ENCODE measurements at places on chromosomes 1 and 21.

GRCh38 chr21:32682696-32683474 lies 44.9 kb downstream of the SYNJ1 start:
- no peak for DNase-seq
- no peaks in the 10 kb centered on the region for H3K27me3 ChIP-seq
- H3K4me1 ChIP-seq, result no peaks in the 10 kb centered on the region
- H3K36me3 ChIP-seq, result peaks cover 26% of the 10 kb centered on the region
- peak overlapping the region; percentile 17 for H3K27ac ChIP-seq
- no peak overlapping the region for H3K4me3 ChIP-seq

DNA sequence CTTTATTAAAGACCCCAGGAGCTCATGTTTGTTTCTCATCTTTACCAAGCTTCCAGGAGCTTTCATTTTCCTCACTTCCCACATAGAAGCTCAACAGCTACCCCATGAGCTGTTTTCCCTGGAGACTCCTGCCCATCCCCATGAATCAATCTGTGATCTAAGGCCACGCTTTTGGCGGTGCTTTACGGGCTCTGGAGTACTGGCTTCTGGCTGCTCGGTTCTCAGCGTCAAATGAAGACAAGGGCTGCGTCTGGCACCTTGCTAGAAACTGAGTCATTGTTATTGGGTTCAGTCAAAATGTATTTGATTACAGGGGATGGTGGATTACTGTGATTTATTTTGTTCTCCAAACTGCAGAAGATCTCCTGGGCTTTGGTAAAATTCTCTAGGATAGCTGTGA lies 39.9 kb downstream of the ACP6 start:
- H3K4me3 ChIP-seq, result no peak overlapping the region
- no peaks in the 10 kb centered on the region for H3K27me3 ChIP-seq
- peaks cover 22% of the 10 kb centered on the region for H3K4me1 ChIP-seq
- DNase-seq, result no peak

DNA sequence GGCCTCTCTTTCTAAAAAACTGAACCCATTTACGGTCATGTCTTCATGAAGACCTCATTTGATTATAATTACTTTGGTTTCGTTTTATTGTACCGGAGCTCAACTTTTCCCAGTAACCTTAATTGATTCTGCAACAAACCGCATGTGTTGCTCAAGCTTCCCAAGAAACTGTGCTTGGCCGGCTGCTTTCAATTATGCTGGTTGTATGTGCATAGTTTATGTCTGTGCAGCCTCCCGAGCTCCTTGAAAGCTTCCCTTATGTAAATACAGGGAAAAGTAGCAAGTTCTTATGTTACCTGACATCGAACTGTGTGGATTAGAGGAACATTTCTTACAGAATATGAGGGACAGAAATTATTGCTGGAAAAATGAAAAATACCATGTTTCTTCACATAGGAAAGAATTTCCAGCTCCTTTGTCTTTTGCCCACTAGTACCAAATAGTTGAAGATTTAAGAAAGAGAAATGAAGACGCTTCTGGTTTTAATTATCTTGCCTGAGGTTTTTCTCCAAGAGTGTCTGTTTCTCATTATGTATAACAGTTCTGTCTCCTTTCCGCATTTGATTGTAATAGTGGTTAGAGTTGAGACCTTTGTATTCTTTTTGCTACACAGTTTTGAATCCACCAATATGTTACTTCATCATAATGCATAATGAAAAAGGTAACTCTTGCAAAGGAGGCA lies 2.1 kb downstream of the VCAM1 start:
- no peak overlapping the region for H3K27ac ChIP-seq
- H3K4me1 ChIP-seq, result peaks cover 9% of the 10 kb centered on the region
- H3K36me3 ChIP-seq, result peaks cover 1% of the 10 kb centered on the region
- peaks cover 9% of the 10 kb centered on the region for H3K27me3 ChIP-seq
- peak overlapping the region; percentile 23 for H3K4me3 ChIP-seq
- no peak for DNase-seq

DNA sequence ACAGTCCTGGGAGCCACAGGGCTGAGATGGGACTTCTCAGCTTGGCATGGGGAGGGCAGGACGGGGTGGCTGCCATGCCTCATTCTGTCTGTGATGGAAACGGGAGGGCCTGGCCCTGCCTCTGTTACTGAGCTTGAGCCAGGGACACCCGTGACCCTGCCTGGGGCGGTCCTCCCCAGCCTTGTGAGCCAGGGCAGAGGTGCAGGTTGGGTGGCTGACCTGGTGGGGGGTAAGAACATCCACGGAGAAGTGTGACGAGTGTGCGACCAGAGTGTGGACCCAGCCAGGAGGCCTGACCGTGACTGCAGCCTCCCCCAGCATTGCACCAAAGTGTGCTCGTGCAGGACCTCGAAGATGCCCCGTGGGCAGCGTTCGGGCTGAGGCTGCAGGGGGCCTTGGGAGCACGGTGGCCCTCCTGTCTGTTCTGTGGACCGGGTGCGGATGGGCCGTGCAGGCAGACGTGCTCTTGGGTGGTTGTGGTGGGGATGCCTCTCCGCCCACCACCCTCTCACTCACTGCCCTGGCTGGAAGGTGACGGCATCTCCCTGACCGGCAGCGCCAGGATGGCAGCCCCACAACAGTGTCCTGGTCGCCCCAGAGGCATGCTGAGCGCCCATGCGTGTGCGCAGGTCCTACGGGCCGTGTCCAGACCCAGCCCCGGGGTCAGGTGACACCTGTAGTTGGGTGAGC lies 45.4 kb downstream of the SKI start:
- no peak overlapping the region for H3K4me3 ChIP-seq
- H3K27ac ChIP-seq, result peak overlapping the region; percentile 79
- no peak for DNase-seq
- no peaks in the 10 kb centered on the region for H3K27me3 ChIP-seq

GRCh38 chr1:36771660-36772284 lies 262.5 kb downstream of the GRIK3 start:
- H3K36me3 ChIP-seq, result peaks cover 3% of the 10 kb centered on the region
- no peak overlapping the region for H3K27ac ChIP-seq
- H3K4me3 ChIP-seq, result no peak overlapping the region
- H3K27me3 ChIP-seq, result peaks cover 65% of the 10 kb centered on the region
- H3K4me1 ChIP-seq, result no peaks in the 10 kb centered on the region

DNA sequence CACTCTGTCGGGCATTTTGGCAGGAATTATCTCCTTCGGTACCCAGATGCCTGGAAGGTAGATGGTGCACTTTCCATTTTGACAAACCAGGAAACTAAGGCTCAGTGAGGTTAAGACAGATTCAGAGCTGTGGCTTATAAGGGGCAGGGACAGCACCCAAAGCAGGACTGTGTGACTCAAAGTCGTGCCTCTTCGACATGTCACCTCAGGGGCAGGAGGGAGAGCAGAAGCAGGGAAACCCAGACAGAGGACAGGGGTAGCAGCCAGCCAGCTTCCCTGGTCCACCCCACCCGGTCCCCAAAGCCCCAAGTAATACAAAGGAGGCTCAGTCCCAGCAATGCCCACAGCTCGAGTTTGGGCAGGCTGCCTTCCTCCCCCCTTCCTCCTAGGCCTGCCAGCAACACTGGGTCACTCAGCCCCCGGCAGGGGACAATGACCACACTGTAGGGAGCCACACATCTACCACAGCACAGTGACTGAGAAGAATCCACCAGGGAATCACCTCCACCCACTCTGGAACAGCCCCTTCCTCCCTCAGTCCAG lies 2.5 kb downstream of the RHOC start:
- H3K4me1 ChIP-seq, result peaks cover 72% of the 10 kb centered on the region
- H3K27me3 ChIP-seq, result no peaks in the 10 kb centered on the region
- peak overlapping the region; percentile 80 for H3K27ac ChIP-seq
- H3K36me3 ChIP-seq, result peaks cover 28% of the 10 kb centered on the region
- no peak for DNase-seq

DNA sequence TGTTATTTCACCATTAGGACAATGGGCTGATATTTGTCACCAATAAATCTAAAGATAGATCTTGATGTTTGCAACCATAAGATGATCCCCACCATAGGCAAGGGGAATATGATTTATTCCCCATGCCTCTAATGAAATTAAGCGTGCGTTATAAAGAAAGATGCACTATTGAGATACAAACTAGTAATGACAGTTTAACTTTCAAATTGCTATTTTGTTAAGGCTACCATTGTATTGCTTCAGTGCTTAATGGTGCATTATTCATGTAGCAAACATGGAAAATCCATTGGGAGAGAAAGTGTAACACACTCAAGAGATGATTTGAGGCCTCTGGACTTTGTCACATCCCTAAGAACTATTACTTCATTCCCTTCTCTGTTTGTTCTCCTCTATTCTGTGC lies 108.9 kb upstream of the TRABD2B start:
- no peak overlapping the region for H3K4me3 ChIP-seq
- H3K27ac ChIP-seq, result no peak overlapping the region
- H3K4me1 ChIP-seq, result no peaks in the 10 kb centered on the region
- peaks cover 7% of the 10 kb centered on the region for H3K27me3 ChIP-seq
- H3K36me3 ChIP-seq, result no peaks in the 10 kb centered on the region

DNA sequence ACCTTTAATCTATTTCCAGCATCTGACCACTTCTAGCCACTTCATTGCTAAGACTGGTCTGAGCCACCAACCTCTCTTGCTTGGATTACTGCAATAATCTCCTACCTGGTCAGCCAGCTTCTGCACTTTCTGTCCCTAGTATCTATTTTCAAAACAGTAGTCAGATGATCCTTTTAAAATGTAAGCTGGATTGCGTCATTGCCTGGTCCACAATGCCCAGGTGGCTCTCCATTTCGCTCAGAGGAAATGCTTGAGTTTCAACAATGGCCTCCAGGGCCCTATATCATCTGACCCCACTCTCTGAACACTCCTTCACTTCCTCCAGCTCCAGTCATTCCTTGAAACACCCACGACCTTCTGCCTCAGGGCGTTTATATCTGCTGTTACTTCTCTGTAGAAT lies 2.3 kb downstream of the FYB2 start:
- peaks cover 23% of the 10 kb centered on the region for H3K27me3 ChIP-seq
- no peak overlapping the region for H3K27ac ChIP-seq
- no peaks in the 10 kb centered on the region for H3K36me3 ChIP-seq
- H3K4me1 ChIP-seq, result no peaks in the 10 kb centered on the region

DNA sequence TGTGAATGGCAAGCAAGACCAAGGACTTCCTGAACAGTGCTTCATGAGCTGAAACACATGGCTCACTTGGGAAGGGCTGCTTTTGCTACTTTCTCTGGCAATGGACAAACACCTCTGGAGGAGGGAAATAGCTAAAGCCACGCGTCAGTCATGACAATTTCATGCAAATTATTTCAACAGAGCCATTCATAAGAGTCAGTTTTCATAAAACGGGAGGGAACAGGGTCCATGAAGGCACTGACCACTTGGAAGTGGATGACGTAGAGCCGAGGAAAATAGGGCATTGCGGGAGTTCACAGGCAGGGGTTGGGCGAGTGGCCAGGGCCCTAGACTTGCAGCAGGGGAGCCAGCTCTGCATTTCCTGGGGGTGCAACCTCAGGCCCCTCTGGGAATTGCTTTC lies 43.9 kb downstream of the SDC3 start:
- no peak overlapping the region for H3K27ac ChIP-seq
- no peak for DNase-seq
- no peak overlapping the region for H3K4me3 ChIP-seq
- peaks cover 42% of the 10 kb centered on the region for H3K27me3 ChIP-seq

GRCh38 chr1:243974451-243975292 lies 76.4 kb upstream of the ZBTB18 start:
- peaks cover 45% of the 10 kb centered on the region for H3K27me3 ChIP-seq
- DNase-seq, result no peak
- H3K27ac ChIP-seq, result no peak overlapping the region
- H3K4me3 ChIP-seq, result no peak overlapping the region

DNA sequence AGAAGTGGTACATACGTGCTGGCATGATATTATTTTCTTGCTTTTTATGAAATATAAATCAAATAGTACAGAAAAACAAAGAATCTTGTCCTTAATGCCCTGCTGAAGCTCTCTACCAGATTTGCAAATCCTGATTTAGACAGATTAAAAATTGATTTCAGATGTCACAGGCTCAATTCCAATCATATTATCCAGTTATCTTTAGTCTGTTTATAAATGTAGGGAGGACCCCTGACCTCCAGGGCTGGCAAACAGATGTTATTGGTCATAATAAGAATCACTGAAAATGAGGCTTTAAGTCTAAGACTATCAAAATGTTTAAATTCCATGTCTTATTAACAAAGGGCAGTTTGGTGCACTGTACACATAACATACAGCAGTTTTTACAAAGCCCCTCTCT lies 62.1 kb downstream of the TP53BP2 start:
- H3K4me1 ChIP-seq, result peaks cover 12% of the 10 kb centered on the region
- DNase-seq, result no peak
- H3K4me3 ChIP-seq, result no peak overlapping the region
- no peaks in the 10 kb centered on the region for H3K27me3 ChIP-seq
- H3K27ac ChIP-seq, result no peak overlapping the region

- H3K4me3 ChIP-seq, result no peak overlapping the region
- H3K27me3 ChIP-seq, result peaks cover 37% of the 10 kb centered on the region
- H3K4me1 ChIP-seq, result peaks cover 6% of the 10 kb centered on the region
Observed at GRCh38 chr1:90198616-90199332, 203.9 kb downstream of the ZNF326 start.

GRCh38 chr1:219310181-219310728 lies 136.6 kb downstream of the LYPLAL1 start:
- no peaks in the 10 kb centered on the region for H3K4me1 ChIP-seq
- no peak overlapping the region for H3K4me3 ChIP-seq
- DNase-seq, result no peak
- H3K27me3 ChIP-seq, result no peaks in the 10 kb centered on the region

DNA sequence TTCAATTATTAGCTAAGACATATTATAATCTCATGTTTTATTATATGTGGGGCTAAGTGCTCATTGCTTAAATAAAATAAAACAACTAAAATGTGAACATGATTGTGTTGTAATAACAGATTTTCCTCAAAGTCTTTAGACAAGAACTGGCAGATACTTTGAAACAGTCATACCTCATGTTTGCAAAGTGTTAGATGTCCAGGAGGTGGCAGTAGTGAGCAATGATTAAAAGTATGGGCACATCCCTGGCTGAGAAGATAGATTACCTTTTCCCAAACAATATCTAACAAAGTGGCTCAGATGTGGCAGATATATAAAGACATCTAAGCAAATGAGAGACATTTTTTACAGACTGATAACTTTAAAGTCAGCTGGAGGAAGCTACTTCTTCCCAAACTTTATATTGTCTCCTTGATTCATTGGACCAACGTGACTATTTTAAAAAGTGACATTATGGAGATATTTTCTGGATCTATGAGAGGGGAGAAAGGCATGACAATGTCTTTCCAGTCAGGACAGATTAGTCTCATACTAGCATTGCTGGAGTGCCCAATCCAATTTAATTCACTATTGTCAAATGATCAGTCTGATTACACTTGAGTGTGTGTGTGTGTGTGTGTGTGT lies 269.8 kb downstream of the S1PR1 start:
- H3K27me3 ChIP-seq, result no peaks in the 10 kb centered on the region
- no peaks in the 10 kb centered on the region for H3K4me1 ChIP-seq
- no peak overlapping the region for H3K27ac ChIP-seq

- no peaks in the 10 kb centered on the region for H3K4me1 ChIP-seq
- no peaks in the 10 kb centered on the region for H3K27me3 ChIP-seq
- no peaks in the 10 kb centered on the region for H3K36me3 ChIP-seq
- H3K27ac ChIP-seq, result no peak overlapping the region
Observed at GRCh38 chr1:76084029-76084627, 9.6 kb downstream of the ST6GALNAC3 start.

DNA sequence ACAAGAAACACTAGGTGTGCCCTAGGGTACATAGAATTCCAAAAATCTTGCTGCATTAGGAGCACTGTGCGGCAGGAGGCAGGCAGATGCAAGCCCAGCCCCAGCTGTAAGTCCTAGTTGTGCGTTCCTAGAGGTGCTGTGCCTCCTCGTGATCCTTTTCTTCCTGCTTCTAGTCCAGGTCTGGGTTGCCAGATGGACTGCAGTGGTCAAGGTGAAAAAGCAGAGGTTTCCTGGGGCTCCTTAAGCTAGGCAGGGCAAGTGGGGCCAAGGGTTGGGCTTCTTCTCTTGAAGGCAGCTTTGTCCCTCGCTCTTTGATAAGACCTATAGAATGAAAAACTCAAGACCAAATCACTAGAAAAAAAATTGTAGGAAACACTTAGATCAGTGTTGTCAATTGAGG lies 21.6 kb upstream of the SLC45A3 start:
- H3K36me3 ChIP-seq, result peaks cover 9% of the 10 kb centered on the region
- peaks cover 8% of the 10 kb centered on the region for H3K27me3 ChIP-seq
- peak; percentile 2 for DNase-seq
- H3K4me1 ChIP-seq, result peaks cover 5% of the 10 kb centered on the region
- no peak overlapping the region for H3K4me3 ChIP-seq

Data from central memory CD8-positive, alpha-beta T cell (primary cell).